NCI-H460 (cell line): ENCODE measurements at places on chromosomes 7 and 10. TPM values are rescaled to one million over a fixed set of nuclear protein-coding genes. Genes with fewer than 3 reads are reported as not detected.

- DNase-seq = no peak
These were observed 308.2 kb downstream of the LRMDA start for GRCh38 chr10:75739414-75740143.

GRCh38 chr7:5689118-5689517 is 92.3 kb downstream of the RNF216 start:
- DNase-seq = no peak

GRCh38 chr10:49300140-49300974 is 1.4 kb downstream of the C10orf71 start:
- no peak for DNase-seq

DNA sequence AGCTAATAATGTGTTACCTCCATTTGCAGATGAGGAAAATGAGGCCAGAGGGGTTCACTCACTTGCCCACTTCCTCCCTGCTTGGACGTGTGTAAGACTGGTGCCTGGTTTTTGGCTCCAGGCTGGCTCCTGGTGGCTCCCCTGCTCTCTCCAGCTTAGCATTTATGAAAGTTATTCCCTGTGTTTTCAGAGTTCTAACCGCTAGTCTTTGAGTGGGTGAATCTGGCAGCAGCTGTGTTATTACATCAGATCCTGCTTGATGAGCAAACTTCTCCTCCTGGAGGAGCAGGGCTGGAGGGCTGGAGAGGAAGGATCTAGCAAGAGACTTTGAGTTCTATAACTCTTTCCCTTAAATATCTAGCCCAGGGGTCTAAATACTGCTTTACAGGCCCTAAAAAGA is 80.9 kb upstream of the AGBL3 start:
- DNase-seq = no peak

GRCh38 chr10:5284311-5285057 is 80.3 kb upstream of the UCN3 start:
- peak; percentile 94 for DNase-seq

DNA sequence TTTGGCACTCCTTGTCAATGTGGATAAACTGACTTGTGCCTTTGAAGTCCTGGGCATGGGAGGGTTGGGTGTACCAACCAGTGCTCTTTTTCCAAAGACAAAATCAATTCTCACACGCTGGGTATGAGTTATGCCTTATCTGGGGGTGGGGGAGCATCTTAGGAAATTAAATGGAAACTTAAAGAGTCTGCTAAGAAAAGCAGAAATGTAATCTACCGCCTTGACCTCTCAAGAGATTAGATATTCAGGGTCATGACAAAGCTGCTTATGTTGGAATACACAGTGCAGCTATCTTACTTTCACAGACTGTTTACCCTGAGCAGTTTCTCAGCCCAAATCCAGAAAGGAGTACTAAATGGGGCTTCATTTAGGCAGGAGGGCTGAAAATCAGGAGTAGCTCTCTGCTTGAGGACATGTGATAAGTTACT is 2.6 kb downstream of the MEST start:
- DNase-seq = no peak

GRCh38 chr7:46524350-46524749 is 603.3 kb upstream of the IGFBP3 start:
- no peak for DNase-seq

The NUTM2E gene
- not detected in 2 replicates for total RNA-seq

The TMEM270 gene
- 0.55 TPM in 1 of 2 replicates, not detected in the other for total RNA-seq

The CNPY1 gene
- not detected in 2 replicates for total RNA-seq

The SLC16A9 gene
- total RNA-seq = 5.0 and 5.7 TPM in 2 replicates
